Stimulated activated CD4-positive, alpha-beta T cell treated with anti-CD3 and anti-CD28 coated beads, Interleukin-1b, Interleukin-23, amount 100 ng/mL, for 1 hour (primary cell): ENCODE measurements at places on chromosomes 7 and 10.

DNA sequence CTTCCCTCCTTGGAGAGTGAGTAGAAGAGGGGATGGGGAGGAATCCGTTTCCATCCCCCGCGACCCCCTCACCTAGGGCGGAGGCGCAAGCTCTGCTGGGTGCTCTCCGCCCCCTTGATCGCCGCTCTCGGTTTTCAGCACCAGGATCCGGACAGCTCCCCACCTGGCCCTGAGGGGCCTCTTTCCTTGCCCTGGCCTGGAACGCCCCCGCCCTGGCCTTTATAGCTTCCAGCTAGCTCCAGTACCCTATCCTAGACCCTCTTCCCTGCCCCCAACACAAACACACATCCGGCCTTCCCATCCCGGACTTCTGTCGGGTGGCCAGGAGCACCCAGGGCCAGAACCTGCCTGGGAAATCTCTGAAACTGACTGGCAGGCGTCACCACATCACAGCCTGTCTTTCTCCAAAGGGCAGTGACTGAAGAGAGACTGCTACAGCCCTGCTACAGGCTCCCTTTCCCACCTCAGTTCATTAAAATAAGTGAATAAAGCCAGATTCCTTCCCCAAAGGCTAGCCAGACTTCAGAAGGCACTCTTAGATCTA, 72.3 kb upstream of the LEP start:
- no peak for DNase-seq

DNA sequence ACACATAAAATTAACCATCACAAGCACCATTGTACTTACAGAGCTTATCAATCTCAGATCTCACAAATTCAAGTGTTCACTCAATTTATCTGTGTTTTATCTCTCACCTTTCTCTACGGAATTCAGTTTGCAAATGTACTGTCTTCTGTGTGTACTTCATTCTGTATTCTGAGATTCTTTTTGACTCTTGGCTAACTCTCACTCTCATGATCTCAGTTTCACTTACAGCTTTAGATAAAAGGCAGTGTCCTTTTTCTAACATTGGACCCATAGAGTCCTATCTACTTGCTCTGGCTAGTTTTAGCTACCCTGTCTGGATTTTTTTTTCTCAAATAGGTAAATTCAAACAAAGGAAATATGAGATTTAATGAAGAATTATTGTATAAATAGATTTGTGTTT, 176.0 kb downstream of the CCDC7 start:
- DNase-seq: no peak

- no peak for DNase-seq
These were observed 54.8 kb downstream of the CADPS2 start for GRCh38 chr7:122831436-122831835.

DNA sequence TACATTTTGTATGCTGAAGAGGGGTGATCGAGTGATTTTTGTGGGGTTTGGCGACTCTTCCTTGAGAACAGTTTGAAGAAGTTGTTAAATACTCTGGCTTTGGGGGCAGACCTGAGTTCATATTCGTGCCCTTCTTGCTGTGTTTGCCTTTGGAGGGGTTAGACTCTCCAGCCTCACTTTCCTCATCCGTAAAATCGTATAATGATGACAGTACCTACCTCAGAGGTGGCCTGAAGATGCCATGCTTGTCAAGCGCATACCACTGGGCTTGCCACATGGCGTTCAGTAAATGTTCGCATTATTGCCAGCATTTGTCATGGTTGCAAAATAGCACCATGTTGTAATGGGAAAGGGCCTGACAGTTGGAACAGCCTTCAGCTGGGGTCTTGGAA, 1.3 kb downstream of the STK17A start:
- no peak for DNase-seq

GRCh38 chr7:113628948-113629847, 289.6 kb downstream of the PPP1R3A start:
- no peak for DNase-seq

- DNase-seq: no peak
These were observed 161.3 kb downstream of the EGFR start for GRCh38 chr7:55179931-55180682.

DNA sequence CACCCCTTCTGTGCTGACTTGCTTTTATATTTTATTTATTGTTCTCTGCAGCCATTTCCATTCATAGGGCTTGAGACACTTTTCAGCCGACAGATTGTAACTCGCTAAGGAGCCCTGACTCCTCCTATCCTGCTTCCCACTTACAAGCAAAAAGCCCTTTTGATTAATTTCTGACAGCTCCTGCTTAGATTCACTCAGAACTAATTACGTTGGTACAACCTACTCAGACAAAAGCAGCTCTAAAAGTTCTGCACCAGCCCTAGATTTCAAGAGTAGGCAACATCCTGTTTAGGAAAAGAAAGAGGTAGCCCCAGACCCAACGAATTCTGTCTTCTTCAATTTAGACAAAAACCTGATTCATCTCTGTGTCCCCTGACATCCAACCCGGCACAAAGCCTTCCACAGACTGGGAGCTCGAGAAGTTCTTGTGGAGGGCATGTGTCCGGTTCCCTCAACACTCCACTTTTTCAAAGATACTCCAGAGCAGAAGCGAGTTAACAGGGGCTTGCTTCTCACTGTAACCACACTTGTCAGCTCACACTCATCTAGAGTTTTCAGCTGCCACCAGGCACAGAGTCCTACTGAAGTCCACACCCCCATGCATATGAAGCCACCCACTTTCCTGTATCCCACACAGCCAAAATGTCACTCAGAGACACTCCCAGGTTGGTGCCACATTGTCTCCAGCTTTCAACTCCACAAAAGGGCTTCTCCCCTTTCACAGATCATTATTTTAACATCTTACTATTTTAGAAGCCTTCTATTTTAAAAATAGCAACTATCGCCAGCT, 113.6 kb upstream of the NFE2L3 start:
- DNase-seq: no peak

DNA sequence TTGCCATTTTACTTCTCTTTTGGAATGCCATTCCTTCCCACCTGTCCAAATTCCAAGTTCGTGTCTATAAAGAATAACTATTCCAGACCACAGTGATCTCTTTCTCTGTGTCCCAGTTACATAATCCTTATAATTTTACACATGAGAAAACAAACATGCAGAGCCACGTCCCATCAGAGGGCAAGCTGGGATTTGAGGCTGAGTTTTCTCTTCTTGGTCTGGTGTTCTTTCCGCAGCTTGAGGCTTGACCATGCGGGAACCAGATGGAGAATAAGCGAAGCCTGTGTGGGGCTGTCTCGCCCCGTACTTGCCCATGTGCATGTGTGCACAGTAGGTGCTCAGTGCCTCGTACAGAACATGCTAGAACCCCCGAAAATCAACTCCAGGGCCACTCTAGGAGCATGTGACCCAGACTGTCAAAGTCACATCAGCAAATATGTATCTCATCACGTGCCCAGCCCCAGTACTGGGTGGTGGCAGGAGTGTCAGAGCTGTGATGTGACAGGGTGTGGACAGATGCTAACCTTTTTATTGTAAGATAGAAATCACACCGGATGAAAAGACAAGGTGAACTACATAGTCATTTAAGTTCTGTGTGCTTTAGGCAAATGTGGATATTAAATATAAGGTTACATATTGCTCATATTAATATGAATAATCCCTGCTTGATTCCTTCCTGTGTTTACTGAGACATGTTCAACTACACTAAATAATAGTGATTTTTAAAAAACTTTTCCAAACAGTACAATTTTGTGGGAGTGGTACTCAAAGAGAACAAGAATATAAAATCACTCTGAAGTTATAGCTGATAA, 3.2 kb downstream of the INSIG1 start:
- no peak for DNase-seq

- no peak for DNase-seq
These were observed 68.9 kb upstream of the FOXK1 start for GRCh38 chr7:4612939-4613841.

- no peak for DNase-seq
These were observed 59.2 kb downstream of the SLC13A1 start for GRCh38 chr7:123140561-123140960.

- DNase-seq: no peak
These were observed 1.1 kb downstream of the MARVELD1 start for GRCh38 chr10:97714401-97715258.

- no peak for DNase-seq
These were observed 328.1 kb downstream of the HGF start for GRCh38 chr7:81441750-81442149.

- no peak for DNase-seq
These were observed 115.9 kb upstream of the DNAJB12 start for GRCh38 chr10:72470666-72471065.

DNA sequence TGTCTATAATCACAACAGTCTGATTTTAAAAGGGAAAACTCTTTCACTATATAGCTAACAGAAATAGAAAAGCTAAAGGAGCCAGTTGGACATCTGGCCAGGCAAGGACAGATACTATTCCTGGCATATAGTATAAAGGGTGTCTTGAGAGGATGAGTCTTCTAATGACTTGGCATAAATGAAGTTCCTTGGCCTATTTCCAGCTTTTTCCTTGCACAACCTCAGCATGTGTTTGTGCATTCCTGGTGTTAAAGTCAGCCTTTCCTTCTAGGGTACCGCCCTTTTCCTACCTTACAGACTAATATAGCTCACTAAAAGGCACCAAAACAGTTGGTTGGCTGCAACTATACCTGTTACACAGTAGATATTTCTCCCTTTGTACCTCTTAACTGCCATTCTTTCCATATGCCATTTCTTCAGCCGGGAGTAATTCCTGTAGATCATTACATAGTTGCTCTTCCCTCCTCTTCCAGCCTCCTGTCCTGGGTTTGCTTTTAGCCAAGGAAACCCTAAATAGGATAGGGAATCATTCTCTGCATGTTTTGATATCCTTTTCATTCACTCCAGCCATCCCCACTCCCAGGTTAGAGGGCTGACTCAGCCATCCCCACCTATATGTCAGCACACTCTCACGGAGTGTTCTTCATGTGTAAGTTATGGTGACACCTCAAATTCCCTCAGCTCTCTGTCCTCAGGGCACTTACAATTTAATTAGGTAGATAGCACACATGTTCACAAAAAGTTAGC, 102.1 kb upstream of the MDFIC start:
- DNase-seq: no peak

GRCh38 chr7:107209565-107209964, 40.8 kb downstream of the HBP1 start:
- no peak for DNase-seq

DNA sequence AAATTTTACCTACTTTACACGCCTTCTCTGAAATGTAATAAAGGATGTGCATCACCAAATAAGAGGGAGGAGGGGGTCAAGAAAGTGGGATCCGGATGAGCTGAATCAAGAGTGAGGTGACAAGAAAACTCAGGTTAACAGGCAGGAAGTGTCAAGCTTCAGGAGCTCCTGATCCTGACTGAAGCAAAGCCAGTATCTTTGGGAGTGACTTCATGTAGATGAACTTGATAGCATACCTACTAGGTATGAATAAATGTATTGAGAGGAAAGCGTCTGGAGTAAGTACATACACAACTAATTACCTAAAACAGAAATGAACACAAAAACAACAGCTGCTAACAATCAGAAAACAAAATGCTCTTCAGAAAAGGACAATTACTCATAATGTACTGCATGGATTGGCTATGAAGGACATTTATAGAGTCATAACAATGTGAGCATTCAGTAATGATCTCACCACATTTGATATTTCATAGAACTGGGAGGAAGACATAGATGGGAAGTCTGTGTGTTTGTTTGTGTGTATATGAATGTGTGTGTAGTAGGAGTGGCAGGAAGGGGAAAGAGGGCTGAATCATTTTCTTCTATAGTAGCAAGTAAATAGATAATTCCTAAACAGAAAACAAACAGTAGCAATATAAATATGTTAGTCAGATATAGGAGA, 29.4 kb downstream of the PRKG1 start:
- DNase-seq: no peak

- no peak for DNase-seq
These were observed 951.0 kb downstream of the LRMDA start for GRCh38 chr10:76382381-76382851.

DNA sequence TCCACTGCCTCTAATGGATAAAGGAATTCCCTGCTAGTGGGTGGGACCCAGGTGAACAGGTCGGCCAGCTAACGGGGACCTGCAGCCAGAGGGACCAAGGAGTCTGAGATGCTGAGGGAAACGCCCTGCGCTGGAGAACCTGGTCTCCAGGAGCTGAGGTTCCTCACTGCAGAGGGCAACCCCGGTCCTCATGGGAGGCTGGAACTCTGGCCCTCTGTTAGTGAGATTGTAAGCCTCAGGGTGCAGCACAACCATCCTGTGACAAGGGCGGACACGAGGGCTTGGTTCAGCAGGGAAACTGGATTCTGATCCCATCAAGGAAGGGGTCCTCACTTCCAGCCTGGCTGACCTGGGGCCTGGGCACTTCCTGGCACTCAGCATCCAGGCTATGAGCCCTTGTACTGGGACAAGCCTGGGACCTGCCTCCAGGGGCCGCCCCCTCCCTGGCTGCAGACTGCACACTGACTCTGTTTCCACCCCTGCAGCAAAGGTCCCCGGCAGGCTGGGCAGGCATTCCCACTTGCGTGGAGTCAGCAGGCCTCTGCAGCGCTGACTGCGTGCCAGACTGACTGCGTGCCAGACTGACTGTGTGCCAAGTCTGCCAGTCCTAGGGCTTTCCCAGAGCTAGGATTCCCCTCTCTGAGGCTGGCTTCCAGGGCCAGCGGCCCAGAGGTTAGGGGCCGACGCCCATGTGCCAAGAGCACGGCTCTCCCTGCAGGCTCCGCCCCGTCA, 143.2 kb downstream of the MAPK8 start:
- DNase-seq: no peak
